Uterus (tissue), 4 donors: ENCODE measurements at places on chromosomes 3 and 15.
A peak's percentile ranks its signal among the peaks of the same experiment; 100 is the strongest.

GRCh38 chr15:78212546-78213424, 21.6 kb downstream of the ACSBG1 start:
- no peak for DNase-seq

- no peak for DNase-seq
Observed at GRCh38 chr3:100076731-100077529, 37.4 kb downstream of the FILIP1L start.

DNA sequence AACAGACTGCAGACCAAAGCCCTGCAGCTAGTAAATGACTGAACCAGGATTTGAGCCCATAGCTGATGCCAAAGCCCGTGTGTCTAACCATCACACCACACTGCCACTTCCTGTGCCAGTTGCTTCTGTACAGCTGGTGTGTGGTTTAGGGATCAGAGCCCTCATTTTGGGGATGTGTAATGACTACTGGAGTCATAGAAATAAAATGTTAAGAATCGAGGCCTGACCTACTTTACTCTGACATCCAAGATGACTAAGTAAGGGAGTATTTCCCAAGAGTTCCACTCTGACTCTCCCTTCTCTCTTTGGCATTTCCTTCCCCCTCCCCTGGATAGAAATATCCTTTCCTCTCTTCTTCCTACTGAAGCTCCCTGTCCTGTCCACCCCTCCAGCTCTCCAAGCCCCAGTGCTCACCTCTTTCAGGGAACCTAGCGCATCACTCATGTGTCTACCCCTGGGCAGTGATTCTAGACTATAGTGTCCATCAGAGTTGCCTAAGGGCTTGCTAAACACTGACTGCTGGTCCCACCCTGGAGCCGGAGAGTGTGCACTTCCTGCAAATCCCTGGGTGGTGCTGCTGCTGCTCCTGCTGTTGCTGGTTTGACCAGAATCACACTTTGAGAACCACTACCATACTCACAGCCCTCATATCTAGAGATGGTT, 53.8 kb downstream of the MGLL start:
- no peak for DNase-seq

DNA sequence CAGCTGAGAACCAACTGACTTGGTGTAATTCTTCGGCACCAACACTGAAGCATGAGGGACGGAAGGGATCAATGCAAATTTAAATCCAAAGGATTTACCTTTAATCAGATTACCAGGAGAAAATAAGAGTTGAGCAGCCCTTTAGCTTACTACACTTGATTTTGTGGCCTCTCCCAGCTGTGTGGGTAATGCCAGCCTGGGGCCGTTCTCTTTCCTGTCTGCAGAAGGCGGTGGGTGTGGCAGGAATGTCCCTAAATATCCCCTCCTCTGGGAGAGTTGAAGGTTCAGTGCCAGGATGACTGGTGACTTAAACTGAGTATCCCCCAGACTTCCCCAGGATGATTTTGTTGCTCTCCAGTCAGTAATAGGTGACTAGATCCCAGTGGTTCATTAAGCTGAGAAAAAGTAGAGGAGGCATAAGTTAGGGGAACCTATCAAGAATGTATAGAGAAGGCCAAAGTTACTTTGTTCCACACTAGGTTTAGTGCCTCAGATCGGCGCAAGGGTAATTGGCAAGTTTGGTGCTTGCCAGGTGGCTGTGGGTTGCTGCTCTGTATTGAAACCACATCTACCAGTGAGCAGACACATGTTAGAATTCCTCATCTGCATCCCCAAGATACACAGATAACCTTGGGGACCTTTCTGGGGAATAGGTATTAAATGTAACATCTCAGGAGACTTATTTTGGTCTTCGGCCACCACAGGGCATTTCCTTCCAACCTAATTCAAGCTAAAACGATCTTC, 23.1 kb downstream of the MAPKBP1 start:
- no peak for DNase-seq

GRCh38 chr3:39013289-39013688, 38.5 kb downstream of the SCN11A start:
- DNase-seq = no peak

- DNase-seq = no peak
Observed at GRCh38 chr3:46667061-46667621, 26.3 kb downstream of the ALS2CL start.

DNA sequence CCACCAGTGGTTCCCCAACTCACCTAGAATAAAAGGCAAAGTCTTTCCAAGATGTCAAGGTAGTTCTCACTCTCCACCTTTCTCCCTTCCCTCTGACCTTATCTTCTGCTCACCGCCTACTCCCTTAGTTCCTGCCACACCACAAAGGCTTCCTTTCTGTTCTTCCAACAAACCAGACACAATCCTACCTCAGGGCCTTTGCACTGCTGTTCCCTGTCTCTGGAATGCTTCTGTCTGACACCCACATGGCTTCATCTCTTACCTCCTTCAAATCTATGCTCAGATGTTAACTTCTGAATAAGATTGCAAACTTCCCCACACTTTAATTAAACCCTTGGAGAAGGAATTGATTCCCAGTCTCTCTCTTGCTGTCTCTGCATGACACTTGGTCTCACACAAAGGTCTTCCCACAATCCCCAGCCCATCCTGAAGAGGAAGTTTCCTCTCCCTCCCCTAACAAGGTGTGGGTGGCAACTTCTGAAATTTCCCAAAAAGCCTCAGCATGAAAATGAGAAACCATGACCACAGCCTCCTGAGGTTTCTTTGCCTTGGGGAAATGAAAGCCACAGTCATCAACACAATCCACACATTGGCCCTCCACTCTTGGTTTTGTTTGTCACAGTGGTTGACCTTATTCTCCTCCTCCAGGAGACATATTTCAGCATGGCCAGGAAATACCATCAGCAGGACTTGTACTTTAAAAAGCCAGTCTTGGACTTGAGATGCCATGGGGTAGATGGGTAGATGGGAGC, 3.0 kb upstream of the RYK start:
- no peak for DNase-seq

GRCh38 chr3:109803274-109803673, 465.9 kb upstream of the DPPA4 start:
- no peak for DNase-seq

- no peak for DNase-seq
Observed at GRCh38 chr15:92725171-92725570, 69.6 kb upstream of the FAM174B start.

GRCh38 chr15:94290730-94291129, 59.4 kb downstream of the MCTP2 start:
- no peak for DNase-seq

- DNase-seq = no peak
Observed at GRCh38 chr3:143597774-143598652, 250.3 kb downstream of the SLC9A9 start.

DNA sequence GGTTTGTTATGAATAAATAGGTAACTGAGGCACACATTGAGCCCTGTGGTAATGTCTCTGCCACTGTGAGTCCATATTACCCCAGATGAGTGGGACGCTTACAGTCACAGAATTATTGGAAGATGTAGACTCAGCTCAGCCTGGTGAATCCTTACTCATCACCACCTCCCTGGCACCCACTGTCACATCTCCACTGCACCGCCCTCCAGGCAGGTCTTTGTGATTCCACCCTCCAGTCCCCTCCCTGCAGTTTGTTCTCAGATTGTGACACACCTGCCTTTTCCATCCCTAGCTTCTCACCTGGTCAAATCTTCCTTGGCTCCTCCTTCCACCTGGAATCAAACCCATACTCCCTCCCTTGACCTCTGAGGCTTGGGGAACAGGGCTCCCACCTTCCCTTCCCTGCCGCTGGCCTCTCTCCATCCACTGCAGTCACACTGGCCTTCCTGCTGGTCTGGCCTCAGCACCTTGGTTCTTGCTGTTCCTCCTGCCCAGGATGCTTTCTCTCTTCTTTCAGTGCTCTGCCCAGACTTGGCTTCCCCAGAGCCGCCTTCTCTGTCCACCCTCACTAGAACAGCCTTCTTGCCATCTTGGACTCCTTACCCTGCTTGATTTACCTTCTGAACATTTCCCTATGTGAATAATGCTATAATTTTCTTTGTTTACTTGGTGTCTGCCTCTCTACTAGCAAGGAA, 9.4 kb downstream of the SLC6A20 start:
- no peak for DNase-seq

GRCh38 chr15:51904421-51904820, 67.2 kb downstream of the LEO1 start:
- DNase-seq = no peak

- no peak for DNase-seq
Observed at GRCh38 chr3:11661827-11662226, 18.1 kb upstream of the VGLL4 start.

GRCh38 chr15:82960766-82961165, 8.2 kb upstream of the HOMER2 start:
- DNase-seq = no peak

DNA sequence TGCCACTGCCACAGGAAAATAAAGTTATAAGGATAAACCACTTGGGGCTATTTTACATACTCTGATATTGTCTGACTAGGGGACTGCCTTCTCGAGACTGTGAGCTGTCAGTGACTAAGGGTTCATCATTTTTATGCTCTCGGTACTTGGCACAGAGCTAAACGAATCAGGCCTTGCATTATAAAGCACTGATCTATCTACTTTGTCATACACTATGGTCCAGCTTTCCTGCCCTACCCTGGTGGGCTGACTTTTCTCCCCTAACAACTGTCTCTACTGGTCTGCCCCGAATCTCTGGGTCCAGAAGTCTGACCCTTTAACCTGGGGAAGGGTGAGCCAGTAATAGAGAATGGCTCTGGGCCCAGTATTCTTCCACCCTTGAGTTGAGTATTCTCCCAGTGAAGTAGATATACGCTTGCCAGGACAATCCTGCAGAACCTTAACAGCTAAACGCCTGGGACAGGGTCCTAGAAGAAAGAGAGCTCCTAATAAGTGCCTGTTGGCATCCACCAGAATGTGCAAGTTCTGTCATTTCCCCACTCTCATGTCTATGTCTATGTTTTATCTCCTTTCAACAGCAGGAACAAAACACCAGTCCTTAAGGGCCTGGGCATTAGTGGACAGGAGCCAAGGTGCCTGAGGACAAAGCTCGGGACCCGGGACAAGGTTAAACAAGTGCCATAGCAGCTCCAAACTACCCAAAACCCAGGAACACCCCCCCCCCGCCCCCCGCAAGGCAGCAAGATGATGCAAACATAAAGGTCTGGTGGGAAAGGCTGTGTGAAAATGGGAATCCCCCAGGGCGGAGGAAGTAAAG, 1.2 kb downstream of the LARP6 start:
- DNase-seq = no peak

DNA sequence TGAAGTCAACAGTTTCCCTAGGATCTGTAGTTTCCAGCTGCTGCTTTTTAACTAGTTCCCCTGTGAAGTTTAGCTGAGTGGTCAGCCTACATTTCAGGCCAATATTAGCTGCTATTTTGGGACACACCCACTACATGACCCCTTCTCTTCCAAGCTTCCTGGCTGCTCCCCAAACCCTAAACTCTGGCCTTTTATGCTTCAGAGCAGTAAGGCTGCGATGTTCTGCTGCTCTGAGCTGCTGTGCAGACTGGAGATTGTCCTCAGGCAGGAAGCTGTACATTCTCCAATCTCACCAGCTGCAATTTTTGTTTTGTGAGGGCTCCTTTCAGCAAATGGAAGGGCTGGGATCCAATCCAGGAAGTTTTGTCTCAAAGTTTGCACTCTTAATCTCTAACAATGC, 48.0 kb upstream of the WDR72 start:
- no peak for DNase-seq

DNA sequence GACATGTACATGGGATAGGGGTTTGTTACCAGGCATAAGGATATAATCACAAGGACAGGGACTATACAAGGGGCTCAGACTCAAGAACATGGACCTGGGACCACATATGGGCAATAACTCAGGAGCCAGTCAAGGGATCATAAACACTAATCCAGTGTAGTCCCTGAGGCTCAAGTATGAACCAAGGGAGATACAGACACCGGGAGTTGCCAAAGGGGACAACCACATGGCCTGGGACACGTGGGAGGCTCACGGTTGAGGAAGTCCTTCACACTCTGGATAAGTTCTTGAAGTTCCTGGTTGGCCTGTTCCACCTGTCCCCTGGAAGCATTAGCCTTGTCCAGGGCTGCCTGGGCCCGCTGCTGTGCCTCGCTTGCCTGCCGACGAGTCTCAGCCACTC, 1.8 kb upstream of the USP19 start:
- DNase-seq = no peak

- no peak for DNase-seq
Observed at GRCh38 chr3:140906785-140907184, 34.9 kb upstream of the SLC25A36 start.

- no peak for DNase-seq
Observed at GRCh38 chr3:160200353-160200752, 24.9 kb upstream of the C3orf80 start.

- no peak for DNase-seq
Observed at GRCh38 chr3:51386852-51387229, 1.8 kb downstream of the MANF start.

DNA sequence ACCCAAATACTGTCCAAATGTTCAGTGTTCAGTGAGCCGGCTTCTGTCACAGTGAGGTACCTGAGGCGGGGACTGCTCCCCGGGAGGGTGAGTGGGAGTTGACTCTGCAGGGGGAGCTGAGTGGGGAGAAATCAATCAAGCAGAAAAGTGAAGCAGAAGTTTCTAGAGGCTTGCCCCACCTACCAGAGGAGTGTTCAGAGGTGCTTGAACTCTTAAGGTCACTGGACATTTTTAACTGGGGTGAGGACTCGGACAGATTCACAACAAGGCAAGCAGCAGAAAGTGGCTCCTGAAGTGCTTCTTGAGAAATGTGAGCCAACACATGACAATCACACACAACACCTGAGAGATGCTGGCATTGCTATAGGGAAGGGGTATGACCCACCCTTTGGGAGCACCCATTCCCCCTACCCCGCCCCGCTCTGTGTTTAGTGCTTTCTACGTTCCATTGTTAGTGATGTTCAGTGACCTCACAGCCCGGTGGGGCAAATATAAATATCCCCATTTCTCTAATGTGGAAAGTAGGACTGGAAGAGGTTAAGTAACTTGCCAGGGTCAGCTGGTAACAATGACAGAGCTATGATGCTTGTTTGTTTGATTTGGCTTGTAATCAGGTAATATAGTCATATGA, 48.6 kb upstream of the AKAP13 start:
- DNase-seq = no peak

DNA sequence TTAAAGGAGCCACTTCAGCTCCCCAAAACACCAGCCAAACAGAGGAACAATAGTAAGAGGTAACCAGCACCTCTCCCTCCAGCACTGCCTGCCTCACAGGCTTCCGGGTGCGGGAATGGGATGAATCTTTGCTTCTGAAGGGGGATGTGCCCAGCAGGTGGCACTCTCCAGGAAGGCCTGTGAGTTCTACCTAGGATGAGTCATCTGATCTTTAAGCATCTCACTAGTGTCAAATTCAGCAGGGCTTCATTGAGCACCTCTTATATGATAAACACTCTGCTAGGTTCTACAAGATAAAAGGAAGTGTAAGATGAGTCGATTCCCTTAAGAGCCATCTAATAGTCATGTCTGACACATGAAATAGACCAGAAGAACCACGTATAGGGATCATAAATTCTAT, 237.4 kb upstream of the UMPS start:
- DNase-seq = peak; percentile 39
